ENCODE measurements at places on chromosomes 13 and 19.

- no peak for DNase-seq
These were observed 823 bp downstream of the DOCK6 start for GRCh38 chr19:11261431-11261970.

DNA sequence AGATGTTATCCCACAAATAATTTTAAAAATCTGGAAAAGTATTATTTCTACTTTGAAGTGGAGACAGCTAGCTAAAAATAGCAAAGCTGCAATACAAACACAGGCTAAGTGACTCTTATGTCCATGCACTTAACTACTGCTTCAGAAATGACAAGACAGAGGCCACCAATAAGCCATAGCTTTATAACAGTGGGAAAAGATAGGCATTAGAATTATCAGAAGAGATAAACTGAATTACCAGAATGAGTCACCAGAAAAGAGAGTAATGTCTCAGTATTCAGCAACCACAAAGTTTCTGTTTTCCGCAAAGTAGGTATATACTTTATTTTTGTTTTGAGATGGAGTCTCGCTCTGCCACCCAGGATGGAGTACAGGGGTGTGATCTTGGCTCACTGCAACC is 17.1 kb downstream of the CLN5 start:
- no peak for DNase-seq

DNA sequence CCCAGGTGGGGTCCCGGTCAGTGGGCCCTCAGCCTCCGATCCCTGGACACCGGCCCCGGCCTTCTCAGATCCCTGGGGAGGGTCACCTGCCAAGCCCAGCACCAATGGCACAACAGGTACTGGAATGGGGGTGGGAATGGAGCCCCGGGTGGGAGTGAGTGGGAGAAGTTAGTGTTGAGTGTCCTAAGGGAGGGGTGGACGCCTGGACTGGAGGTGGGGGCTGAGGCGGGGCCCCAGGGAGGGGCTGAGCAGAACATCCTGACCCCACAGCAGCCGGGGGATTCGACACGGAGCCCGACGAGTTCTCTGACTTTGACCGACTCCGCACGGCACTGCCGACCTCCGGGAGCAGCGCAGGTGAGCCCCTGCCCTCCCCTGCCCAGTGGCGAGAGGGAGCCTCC is 17.7 kb downstream of the EPN1 start:
- DNase-seq: no peak

DNA sequence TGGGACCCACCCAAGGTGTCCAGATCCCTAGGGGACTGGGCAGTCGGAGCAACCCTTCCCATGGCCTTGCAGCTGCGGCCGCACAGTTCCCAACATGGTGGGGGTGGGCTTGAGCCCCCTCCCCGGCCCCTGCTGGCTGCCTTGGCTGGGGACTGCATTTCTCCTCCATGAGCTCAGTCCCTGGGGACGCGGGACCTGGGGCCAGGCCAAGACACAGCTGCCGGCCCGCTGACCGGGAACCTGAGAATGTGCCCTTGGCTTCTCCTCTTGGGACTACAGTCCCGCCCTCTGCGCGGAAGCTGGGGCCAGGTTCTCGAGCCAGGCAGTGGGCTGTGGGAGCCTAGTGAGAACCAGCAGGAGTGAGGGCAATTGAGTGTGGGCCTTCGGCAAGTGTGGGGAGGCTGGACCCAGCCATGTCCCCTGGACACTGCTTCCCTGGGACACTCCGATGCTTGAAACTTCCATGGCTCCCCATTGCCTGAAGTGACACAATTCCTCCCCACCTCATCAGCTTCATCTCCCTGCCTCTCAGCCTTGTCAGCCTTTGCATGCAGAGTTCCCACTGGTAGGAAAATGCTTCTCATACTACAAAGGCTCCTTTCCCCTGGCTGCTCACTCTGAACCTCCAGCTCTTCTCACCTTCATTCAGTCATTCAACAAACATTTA is 13.1 kb upstream of the NOTCH3 start:
- no peak for DNase-seq

DNA sequence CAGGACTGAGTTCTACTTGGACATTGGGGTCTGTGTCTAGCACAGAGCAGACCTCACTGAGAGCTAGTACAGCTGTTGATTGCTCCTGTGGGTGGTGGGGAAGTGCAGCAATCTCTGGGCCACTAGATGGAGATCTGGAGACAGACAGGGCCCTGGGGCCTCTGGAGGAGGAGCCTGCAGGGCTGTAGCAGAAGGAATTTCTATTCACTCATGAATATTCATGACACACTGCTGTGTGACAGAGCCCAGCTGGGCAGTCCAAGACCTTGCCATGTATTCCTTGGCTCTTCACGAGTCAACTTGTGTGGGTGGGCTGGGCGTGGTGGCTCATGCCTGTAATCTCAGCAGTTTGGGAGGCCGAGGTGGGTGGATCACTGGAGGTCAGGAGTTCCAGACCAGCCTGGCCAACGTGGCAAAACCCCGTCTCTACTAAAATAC is 37.5 kb downstream of the SUGP2 start:
- DNase-seq: no peak

GRCh38 chr13:51697855-51698254 is 106.1 kb downstream of the DHRS12 start:
- DNase-seq: no peak

All from activated CD4-positive, alpha-beta T cell treated with anti-CD3 and anti-CD28 coated beads, Interleukin-2, amount 50 U/mL, for 1 hour (primary cell).